ENCODE measurements at places on chromosomes 2 and 18.

- DNase-seq, result no peak
Measured at GRCh38 chr2:19538411-19538963, 180.1 kb upstream of the OSR1 start.

DNA sequence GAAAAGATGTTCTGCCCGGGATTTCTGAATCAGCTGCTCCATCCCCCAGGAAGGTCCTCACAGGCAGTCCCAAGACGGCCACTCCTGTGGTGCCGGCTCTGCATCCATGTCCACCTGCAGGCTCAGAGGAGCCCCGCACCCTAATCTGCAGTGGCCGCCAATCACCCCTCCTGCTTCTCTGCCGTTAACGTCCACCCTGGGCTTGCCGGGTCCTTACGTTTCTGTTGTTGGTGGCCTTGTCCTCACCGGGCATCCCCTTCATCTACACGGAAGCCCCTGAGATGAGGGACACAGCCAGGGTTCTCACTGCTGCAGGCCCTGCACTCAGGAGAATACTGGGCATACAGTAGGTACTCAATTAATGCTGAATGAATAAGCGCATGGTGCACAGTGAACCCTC lies 131.5 kb upstream of the SNTG2 start:
- no peak for DNase-seq

DNA sequence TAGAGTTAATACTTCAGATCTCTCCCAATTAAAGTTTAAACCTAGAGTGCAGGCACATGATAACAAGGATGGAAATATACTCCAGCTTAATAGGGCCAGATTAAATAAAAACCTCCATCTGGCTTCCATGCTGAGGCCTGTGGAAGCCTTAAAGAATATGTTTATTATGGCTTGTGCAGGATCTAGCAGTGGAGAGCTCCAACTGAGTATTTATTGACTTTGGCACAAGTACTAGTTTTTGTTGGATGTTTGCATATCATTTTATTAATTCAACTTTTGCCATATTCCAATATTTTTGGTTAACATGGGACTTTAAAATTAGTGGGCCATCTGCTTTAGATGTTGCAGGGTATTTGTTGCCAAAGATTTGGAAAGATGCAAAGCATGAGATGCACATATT lies 860.4 kb upstream of the SOX11 start:
- DNase-seq, result no peak

DNA sequence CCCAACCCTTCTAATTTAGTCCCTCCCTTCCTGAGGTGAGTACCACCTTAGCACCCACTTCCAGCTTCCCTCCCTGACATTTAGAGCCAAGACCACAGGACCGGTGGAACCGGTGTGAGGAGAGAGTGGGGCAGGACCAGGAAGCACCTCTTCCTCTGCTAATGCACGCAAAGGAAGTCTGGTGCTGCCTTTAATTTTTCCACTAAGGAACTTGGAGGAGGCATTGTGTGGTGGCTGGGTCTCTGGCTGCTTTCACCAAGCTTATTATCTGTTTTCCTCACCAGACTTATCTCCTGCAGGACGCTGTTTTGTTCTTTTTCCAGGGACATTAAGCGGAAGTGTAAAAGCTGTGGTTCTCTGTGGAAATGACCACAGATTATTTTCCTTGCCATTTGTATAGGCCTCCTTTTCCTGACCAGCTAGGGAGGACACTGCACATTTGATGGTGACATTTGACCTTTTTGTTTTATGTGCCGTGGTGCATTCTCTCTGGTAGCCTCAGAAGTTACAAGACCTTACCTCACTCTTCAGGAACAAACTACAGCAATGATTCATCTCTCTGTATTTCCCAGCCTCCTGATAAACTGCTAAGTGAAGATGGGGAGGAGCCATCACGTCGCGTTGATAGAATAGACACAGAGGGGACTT lies 39.8 kb upstream of the SPTBN1 start:
- DNase-seq, result no peak

GRCh38 chr2:165281387-165281786 lies 42.2 kb downstream of the SCN2A start:
- DNase-seq, result no peak

- no peak for DNase-seq
Measured at GRCh38 chr2:203992509-203992908, 55.9 kb downstream of the ICOS start.

DNA sequence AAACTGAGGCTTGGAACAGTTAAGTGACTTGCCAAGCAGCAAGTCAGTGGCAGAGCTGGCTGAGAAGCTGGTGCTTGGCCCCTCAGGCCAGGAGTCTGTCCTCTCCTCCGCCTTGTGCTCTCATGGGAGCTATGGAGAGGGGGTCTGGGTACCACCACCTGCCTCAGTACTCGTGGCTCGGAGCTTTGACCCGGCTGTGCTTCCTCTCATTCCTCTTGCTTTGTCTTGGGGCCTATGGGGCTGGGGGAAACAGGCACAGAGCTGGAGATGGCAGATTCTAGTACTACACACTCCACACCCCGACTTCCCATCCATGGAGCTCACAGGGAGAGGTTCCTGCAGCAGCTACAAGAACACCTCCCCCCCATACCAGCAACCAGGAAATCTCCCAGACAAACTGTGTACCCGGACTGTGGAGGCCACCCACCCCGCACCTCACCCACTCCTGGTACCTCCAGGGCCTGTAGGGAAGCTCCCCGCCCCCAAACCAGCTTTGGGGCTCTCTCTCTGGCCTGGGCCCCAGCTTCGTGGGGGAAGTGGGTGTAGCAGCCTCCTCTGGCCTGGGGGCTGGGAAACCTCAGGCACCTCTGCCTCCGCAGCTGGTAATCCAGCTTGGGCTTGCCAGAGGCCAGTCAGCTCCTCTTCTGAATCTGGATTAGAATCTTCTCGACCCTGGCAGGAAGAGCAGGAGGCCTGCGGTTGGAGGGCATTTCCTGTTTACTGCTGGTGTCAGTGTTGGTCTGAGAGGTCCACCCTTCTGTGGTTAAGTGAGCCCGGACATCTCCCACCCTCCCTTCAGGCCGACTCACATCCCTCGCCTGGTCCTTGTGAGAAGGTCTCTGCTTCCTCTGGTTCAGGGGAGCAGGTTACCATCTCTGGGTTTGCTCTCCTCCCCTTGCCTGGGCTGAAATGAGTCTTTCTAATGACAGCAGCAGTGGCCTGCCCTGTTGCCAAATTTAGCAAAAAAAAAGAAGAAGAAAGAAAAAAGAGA lies 22.3 kb upstream of the RHOB start:
- DNase-seq, result no peak
